ENCODE measurements at places on chromosomes 6 and 20.

GRCh38 chr20:25160467-25160866 is 35.0 kb upstream of the ENTPD6 start:
- DNase-seq, result no peak

GRCh38 chr6:54717849-54718455 is 128.6 kb upstream of the FAM83B start:
- peak; percentile 33 for DNase-seq

- no peak for DNase-seq
Measured at GRCh38 chr20:3313683-3314065, 74.7 kb upstream of the SLC4A11 start.

DNA sequence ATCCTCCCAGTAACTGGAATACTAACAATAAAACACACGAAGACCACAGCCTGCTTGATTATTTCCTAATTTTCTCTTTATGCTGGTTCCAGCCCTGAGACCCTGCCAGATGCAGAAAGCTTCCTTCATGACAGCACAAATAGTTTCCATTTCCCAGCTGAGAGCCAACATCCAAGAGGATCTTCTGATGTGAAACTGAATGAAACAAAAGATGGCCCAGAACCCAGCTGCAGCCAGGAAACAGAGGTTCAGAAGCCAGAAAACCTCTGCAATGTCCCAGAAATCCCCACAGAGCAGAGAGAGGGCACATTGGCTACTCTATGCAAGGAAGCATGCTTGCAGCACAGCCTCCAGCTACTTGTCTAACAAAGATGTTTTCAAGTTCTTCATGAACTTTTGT is 61.8 kb upstream of the PLEKHG1 start:
- peak; percentile 18 for DNase-seq

GRCh38 chr20:34300809-34301586 is 2.2 kb downstream of the AHCY start:
- DNase-seq, result no peak

DNA sequence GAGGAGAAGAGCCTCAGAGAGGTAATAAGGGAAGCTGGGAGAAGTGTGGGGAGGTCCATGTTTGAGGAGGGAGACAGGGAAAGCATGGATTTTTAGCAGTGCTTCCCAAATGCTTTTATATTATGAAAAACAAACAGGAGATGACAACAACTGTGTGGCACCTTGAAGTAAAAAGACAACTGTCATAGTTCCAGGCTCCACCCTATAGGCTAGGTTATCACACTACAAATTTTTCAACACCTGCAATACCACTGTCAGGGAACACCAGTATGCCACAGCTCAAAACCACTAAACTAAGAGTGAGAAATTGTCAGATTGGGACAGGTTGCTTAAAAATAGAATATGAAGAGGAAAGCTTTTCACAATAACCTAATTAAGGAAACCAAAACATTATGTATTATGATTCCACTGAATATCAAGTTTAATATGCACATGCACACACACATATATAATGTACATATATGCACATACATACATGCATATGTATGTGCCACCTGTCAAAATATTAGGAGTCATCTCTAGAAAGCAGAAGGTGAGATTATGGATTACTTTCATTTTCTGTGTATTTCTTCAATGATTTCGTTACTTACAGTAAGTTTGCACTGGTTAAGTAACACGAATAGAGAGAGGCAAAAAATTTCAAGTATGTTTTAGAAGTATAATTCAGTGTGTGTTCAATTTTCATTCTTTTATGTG is 261.2 kb downstream of the PTPRK start:
- DNase-seq, result no peak

GRCh38 chr6:36131511-36132245 is 1.4 kb downstream of the MAPK13 start:
- no peak for DNase-seq

GRCh38 chr6:135475292-135475886 is 22.2 kb downstream of the AHI1 start:
- DNase-seq, result no peak

All from breast epithelium (tissue), 4 donors.